ENCODE measurements at places on chromosomes 13 and 19.

DNA sequence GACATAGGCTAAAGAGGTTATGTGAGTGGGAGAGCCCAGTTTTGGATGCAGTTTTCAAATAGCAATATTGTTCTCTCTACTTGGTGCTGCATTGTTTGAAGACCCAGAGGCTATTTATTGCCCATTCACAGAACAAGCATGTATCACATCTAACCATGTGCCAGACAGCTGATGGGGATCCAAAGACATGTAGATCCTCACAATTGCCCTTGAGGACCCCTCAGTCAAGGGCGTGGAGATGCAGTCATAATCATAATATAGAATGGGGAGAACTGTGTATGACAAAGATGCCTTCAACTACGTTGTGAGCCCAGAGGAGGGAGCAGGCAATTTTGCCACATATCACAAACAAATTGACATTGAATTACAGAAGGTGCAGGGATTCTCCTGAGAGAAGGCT lies 70.5 kb downstream of the NHLRC3 start:
- peak; percentile 26 for DNase-seq

- DNase-seq: no peak
Measured at GRCh38 chr13:112635323-112635722, 47.4 kb upstream of the TUBGCP3 start.

DNA sequence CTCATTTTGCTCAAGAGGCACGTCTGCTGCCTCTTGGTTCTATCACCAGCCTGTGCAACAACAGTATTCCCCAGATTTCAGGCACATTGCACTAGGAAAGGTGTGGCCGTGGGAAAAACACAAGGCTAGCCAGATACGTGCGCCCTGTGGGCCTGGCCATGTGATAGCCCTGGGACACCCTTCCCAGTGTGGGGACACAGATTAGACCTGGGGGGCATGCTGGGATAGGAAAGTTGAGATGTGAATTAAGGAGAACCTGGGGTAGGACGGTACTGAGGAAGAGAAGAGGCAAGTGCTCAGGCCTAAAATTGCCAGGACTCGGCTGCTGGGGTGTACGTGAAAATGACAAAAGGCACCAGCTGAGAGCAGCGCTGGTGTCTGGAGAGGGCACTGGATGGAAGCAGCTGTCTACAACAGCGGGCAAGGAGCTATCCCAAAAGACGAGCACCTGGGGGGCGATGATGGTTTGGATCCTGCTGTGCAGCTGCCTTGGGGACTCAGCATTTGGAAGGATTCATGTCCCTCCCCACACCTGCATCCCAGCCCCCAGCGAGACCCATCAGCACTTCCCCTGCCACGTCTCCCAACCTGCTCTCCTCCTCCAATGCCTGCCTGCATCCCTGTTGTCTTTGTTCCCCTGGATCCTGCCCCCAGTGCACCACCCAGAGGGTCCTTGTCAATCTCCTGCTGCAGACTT lies 54.3 kb downstream of the GGACT start:
- DNase-seq: no peak

GRCh38 chr13:56515441-56515840 lies 625.3 kb upstream of the PRR20A start:
- DNase-seq: no peak

DNA sequence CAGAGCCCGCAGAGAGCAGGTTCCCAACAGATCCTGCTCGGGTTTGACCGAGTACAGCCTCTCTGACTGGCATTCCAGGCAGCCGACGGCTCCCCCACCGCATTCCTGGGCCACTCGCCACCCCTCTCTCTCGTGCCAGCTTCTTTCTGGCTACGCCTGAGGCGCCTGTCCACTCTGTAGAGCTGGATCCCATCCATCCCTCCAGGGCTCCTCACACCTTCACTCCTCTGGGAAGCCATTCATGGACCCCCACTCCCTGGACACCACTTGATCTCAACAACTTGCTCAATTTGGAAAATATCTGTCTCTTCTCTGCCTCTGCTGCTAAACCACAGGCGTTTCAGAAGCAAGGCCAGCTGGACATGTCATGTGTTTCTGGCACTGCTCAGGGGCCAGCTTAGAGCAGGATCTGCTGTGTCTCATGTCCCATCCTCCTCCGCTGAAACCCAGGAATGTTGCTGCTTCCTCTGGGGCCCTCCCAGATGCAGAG lies 30.6 kb upstream of the ATP1A3 start:
- peak; percentile 91 for DNase-seq

DNA sequence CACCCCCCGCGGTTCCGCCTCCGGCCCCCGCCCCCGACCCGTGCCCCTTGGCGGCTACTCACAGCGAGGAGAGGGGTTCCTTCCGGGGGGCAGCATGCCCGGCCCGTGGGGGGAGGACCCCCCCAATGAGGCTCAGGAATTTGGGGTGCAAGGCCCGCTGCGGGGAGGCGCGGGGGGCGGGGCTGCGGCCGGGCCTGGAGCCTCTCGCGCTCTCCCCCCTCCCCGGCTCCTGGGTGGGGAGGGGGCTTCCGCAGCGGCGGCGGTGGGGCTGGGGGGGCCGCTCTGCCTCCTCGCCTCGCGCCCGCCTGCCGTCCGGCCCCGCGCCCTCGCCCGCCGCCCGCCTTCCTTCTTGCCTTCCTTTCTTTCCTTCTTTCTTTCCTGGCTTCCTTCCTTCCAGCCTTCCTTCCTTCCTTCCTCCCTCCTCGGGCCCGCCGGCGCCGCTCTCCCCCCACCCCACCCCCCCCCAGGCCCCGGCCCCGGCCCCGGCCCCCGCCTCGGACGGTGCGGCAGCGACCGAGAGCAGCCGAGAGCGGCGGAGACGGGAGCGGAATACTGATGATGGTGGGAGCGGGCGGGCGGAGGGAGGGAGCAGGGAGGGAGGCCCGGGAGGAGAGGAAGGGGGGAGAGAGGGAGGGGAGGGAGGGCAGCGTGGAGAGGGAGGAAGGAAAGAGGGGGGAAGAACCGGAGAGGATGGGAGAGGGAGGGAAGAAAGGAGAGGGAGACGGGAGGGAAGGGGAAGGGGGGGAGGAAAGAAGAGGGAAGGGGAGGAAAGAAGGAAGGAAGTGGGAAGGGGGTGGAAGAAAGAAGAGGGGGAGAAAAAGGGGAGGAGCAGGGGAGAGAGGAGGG lies at the start of gene LRRC4B:
LRRC4B (minus strand) TSS at position 554 of the 846 bp plus-strand sequence. CDS start 19,597 bp downstream, outside the sequence.
- peak; percentile 64 for DNase-seq

DNA sequence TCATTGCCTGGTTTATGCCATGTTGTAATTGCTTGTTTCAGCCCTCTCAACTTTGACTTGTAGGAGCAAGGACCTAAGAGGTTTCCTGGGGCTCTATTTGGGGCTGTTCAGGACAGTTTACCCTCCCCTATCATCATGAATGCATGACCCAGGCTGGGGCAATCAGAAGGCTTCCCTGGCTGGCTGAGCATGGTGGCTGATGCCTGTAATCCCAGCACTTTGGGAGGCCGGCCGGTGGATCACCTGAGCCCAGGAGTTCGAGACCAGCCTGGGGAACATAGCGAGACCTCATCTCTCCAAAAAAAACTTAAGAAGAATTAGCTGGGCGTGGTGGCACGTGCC lies 6.1 kb upstream of the LSM4 start:
- no peak for DNase-seq

DNA sequence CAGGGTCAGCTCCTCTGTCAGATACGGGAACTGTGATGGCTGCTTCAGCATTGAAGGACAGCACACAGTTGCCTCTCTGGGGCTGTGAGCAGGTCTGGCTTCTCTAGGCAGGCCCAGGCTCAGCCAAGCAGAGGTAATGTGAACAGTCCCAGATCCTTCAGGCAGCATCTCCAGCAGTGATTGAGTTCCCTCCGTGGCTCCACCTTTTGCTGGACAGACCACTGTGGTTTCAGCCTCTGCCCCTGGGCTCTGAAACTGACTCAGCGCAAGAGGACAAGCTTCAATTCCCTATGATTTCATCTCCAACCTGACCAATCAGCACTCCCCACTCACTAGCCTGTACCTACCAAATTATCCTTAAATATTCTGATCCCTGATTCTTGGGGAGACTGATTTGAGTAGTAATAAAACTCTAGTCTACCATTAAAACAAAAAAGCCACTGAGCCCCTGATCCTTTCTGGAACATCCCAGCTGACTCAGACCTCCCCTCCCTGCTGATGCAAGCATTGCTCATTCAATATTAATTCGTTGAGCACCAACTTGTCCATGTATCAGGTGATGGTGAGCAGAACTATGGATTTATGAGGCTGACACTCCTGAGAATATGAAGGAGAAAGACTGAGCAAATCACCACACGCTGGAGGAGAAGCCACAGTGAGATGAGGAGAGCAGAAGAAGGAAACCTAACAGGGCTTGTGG lies 16.7 kb downstream of the GSX1 start:
- no peak for DNase-seq

DNA sequence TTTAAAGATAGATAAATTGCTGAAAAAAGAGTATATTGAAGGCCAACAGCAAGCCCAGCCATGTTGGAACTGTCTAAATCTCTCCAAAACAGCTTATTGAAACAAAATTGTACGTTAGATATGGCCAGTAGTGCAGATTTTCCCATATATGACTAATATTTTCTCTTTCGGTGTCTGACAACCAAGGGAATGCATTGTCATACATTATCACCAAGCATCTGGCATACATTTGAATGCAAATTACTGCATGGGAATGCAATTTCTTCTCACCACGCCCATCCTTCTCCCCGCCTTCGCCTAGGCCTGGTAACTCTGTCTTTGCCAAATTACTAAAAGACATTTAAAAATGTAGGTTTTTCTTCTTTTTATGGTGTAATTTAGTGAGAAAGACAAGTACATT lies 32.5 kb upstream of the IRS2 start:
- no peak for DNase-seq

GRCh38 chr19:47411101-47411500 lies 8.2 kb downstream of the MEIS3 start:
- DNase-seq: no peak

DNA sequence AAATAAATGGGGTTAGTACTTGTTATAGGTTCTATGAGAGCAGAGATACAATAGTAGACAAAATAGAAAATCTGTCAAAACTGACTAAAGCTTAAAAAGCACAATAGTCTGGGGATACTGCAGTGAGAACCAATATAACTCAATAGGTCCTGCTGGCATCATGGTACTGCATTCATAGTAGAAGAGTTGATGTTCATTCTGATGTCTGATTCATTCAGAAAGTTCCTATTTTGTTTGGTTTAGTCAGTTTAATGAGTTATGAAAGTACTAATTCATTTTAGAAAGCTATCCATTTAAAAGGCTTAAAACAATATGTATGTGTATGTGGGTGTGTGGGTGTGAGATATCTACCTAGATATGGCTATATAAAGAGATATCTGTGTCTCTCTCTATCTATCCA lies 152.8 kb downstream of the LHFPL6 start:
- DNase-seq: no peak

GRCh38 chr19:35085947-35086346 lies 29.7 kb upstream of the FXYD3 start:
- no peak for DNase-seq

- no peak for DNase-seq
Measured at GRCh38 chr13:78046331-78046730, 127.7 kb upstream of the EDNRB start.

GRCh38 chr13:50208826-50209335 lies 193.6 kb downstream of the KCNRG start:
- DNase-seq: peak; percentile 16

GRCh38 chr13:30020726-30021312 lies 170.4 kb upstream of the UBL3 start:
- DNase-seq: no peak

DNA sequence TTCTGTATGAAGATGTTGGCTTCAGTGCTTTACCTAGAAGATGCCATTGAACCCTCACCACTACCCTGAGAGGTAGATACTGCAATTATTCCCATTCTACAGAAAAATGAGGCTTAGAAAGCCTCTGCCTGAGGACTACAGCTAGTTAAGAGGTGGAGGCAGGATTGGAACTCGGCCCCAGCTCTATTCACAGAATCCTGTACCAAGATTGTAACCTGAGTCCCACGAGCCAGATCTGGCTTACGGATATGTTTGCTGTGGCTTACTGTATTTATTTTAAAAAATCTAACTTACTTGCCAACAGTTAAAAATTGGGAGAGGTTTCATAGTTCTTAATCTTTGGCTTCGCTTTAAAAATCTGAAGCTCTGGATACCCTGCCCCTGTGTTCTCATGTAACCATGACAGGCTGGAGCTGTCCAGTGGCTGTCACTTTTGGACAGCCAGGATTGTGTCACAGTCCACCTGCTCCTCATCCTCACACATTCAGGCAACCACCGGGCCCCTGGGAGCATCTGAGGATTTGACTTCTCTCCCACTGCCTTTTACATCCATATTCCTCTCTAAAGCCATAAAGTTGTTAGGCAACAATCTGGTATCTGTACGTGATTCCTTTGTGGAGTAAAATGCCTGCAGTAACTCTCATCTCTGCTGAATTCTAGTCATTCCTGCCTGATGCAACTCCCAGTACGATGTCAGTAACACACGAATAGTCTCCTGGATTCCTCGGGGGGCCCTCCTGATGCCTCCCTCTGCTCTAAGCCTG lies 160.8 kb upstream of the SERP2 start:
- no peak for DNase-seq

DNA sequence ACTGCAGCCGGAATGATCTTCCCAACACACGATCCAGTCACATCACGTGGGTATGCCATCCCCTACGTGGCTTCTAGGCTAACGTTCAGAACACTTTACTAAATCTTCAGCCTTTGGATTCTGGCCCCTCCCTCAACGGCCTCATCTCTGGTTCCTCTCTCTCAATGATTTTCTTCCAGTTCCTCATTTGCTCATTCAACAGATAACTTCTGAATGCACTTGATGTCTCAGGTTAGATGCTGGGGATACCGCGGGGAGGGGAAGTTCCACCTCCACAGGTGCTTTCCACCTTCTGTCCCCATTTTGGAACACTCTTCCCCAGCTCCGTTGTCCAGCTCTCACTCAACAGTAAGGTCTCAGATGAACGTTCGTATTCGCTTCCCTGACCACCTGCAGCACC lies 66.1 kb downstream of the ATP7B start:
- DNase-seq: no peak

DNA sequence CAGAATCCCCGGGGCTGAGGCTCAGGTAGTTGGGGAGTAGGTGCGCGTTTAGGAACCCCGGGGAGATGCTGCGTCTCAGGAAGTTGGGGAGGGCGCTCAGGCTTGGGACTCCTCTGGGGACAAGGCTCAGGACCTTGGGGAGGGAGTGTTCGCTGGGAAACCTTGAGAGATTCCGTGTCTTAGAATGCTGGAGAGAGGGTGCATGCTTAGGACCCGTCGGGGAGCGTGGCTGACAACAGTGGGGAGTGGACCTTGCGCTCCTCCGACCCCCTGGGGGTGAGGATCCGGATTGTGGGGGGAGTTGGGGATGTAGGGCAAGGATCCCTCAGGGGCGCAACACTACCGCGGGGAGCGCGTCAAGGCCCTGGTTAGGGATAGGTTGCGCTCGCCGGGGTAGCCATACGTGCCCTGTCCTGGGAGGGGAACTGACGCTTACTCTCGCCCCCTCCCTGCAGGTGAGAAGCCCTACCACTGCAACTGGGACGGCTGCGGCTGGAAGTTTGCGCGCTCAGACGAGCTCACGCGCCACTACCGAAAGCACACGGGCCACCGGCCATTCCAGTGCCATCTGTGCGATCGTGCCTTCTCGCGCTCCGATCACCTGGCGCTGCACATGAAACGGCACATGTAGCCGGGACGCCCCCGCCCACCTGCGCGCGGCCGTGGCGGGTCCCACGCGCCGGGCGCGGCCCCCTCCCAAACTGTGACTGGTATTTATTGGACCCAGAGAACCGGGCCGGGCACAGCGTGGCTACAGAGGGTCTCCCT lies 2.0 kb downstream of the KLF2 start:
- no peak for DNase-seq
